Right lobe of liver (tissue), 6 donors: ENCODE measurements at places on chromosomes 2 and 18. TPM values are rescaled to one million over a fixed set of nuclear protein-coding genes. Genes with fewer than 3 reads are reported as not detected.
A peak's percentile ranks its signal among the peaks of the same experiment; 100 is the strongest.

DNA sequence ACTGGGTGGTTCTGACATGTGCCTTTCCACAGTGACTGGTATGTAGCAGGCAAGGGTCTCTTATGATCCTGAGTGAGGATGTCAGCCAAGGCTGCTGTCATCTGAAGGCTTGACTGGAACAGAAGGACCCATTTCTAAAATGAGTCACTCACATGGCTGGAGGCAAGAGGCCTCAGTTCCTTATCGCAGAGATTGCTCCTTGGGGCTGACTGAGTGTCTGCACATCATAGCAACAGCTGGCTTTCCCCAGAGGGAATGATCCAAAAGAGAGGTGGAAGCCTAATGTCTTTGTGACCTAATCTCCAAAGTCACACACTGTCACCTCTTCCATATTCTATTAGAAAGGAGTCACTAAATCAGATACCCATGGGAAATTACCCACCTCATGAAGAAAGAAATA, 114.0 kb downstream of the NEDD4L start:
- no peaks in the 10 kb centered on the region for H3K36me3 ChIP-seq
- H3K4me3 ChIP-seq, result no peak overlapping the region
- no peak overlapping the region for H3K27ac ChIP-seq
- H3K27me3 ChIP-seq, result no peaks in the 10 kb centered on the region
- no peaks in the 10 kb centered on the region for H3K4me1 ChIP-seq

DNA sequence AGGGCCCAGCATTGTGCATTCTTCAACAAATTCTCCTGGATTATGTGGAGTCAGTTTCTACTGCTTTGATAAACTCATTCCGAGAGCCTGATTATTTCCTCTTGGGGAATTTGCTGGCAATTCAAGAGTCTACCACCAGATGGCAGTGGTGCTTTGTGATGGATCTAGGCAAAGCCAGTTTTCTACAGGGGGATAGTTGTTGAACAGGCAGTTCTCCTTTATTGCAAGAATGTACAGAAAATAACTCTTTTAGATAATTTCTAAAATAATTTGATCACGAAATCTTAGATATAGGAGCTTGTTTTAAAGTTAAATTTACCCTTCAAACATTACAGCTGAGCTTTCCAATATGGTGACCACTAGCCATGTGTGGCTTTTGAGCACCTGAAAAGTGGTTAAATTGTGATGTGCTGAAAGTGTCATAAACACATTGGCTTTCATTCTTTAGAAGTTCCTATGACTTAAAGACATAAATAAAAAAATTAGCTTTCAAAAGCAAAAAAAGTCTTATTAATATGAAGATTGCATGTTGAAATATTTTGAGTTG, 66.7 kb upstream of the HAAO start:
- H3K4me1 ChIP-seq, result peaks cover 7% of the 10 kb centered on the region
- no peak overlapping the region for H3K4me3 ChIP-seq
- peak; percentile 64 for DNase-seq
- no peaks in the 10 kb centered on the region for H3K36me3 ChIP-seq
- H3K27ac ChIP-seq, result no peak overlapping the region

GRCh38 chr18:79400091-79400590, 4.4 kb downstream of the NFATC1 start:
- H3K27ac ChIP-seq, result peak overlapping the region; percentile 40
- no peaks in the 10 kb centered on the region for H3K36me3 ChIP-seq
- H3K4me1 ChIP-seq, result peaks cover 4% of the 10 kb centered on the region
- H3K4me3 ChIP-seq, result peak overlapping the region; percentile 63

DNA sequence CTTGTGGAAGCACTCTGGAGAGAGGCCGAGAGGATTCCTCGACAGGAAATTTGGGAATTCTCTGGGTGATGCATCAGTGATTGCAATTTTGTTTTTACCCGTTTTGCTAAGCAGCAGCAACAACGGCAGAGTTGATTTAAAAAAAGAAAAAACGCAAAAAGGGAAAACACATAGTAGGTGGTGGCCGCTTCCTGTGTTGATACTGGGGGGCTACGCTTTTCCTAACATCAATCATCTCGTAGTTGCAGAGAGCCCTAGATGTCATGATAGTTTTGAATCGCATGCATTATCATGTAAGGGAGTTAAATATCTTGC, 271 bp upstream of the RBM43 start:
- H3K27me3 ChIP-seq, result no peaks in the 10 kb centered on the region
- H3K4me1 ChIP-seq, result peaks cover 17% of the 10 kb centered on the region
- no peak for DNase-seq
- H3K4me3 ChIP-seq, result peak overlapping the region; percentile 93
- H3K27ac ChIP-seq, result peak overlapping the region; percentile 97
- H3K36me3 ChIP-seq, result no peaks in the 10 kb centered on the region

GRCh38 chr18:50649821-50650220, 89.9 kb downstream of the MAPK4 start:
- no peaks in the 10 kb centered on the region for H3K27me3 ChIP-seq
- H3K4me1 ChIP-seq, result no peaks in the 10 kb centered on the region
- no peak for DNase-seq
- no peaks in the 10 kb centered on the region for H3K36me3 ChIP-seq

Gene RAB6C
- total RNA-seq, result not detected

Gene INHA
- not detected for total RNA-seq
